ENCODE measurements at places on chromosomes 13 and 19.

DNA sequence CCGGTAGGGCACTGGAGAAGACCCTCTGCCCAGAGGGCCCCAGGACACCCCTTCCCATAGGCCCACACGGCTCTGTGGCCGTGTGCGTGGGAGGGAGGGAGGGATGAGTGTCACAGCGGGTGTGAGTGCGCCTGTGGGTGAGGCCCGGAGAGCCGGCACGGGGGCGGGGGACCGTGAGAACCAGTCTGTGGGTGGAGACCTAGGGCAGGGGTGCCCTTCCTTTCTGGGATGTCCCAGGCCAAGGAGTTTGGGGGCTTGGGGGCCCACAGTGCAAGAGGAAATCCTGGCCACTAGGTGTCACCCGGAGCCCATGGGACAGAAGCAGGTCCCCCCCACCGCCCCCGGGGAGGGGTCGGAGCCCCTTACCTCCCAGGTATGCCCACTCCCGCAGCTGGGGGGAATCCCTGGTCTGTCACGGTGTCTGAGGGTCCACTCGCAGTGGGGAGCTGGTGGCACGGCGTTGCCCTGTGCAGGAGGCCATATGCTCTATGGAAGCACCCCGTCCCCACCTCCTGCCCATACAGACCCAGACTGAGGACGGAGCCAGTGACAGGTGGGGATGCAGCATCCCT lies 16.0 kb upstream of the SLC7A10 start:
- no peak for DNase-seq

- DNase-seq: no peak
These were observed 21.2 kb downstream of the ATP11A start for GRCh38 chr13:112710855-112711527.

GRCh38 chr13:99357131-99357596 lies 50.0 kb upstream of the GPR183 start:
- DNase-seq: no peak

DNA sequence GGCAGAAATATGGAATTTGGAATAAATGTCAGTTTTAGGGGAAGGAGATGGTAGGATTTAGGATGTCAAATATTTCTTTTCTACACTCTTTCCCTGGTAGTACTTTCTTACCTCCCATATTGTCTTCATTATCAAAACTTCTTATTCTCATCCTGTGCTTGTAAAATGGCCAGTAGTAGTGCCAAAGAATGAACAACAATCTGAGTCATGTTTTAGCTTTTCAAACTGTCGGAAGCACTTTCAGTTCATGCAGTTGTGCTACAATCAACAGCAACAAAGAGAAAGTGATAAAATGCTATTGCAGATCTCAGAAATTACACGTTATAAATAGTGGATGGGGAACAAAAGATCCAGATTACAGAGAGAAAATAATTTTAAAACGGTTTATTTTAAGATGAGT lies 193.7 kb upstream of the RXFP2 start:
- DNase-seq: no peak

DNA sequence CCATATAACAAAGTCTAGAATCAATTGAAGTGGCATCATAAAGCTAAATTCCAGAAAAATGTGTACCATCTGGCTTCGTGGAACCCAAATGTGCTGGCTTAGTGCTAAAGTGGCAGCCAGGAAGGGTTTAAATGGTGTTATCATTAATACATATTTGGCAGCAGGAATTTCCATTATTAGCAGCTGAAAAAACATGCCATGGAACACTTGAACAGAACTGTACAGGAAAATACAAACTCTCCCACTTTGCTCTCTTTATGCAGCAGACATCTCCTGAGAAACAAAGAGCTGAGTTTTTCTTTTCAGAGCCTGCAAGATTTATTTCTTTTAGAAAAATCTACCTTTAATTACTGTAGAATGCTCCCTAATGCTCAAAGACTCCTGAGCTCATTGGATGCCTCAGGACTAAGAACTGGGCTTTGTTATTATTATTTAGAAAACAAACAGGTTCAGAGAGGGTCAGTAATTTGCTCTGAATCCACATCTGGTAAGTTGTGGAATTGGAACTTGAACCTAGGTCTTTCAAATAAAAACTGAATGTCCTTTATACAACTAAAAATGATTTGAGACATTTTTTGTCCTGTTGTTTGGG lies 179.0 kb downstream of the LACC1 start:
- no peak for DNase-seq

DNA sequence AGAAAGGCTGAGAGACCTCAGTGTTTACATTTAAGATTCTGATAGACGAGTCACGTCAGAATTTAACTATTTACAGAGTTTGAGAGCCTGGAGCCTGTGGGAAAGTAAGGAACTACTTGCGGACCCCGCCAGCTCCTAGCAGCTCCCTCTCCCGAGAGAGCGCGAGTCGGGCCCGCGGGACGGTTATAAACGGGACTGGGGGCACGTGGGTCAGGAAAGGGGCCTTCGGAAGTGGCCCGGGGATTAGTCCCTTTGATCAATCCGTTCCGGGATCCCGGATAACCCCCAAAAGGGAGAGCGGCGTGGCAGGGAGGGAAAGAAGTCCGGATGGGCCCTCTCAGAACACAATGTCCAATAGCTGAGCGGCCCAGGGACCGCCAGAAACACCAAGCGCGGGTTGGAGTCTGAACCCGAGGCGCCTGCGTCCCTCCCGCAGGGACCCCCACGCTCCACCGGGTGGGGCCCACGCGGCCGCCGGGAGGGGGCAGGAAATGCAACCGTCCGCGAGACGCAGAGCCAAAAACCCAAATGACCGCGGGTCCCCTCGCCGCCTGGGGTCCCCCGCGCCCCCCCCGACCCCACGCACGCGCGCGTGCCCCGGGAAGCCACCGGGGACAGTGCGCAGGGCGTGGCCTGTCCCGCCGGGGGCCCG lies 3.6 kb downstream of the ZIC5 start:
- DNase-seq: no peak

DNA sequence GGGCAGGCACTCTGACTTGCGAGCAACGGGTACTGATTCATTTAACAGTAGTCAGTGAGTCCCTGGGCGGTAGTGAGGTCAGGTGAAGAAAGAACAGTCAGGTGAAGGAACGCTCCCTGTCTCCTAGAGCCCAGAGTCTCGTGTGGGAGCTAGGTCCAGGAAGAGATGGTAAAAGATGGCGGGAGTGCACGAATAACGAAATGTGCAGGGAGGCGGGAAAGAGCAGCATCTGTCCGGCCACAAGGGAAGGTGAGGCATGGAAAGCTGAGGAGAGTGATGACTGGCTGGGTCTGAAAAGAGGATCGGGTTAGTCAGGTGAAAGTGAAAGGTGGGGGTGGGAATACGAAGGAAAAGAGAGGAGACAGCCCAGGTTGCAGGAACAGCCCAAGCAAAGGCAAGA lies 63.9 kb upstream of the SLC15A1 start:
- no peak for DNase-seq

- no peak for DNase-seq
These were observed 76.4 kb upstream of the MCF2L start for GRCh38 chr13:112892426-112893206.

- DNase-seq: no peak
These were observed 12.1 kb upstream of the LGALS16 start for GRCh38 chr19:39643591-39643990.

All from nucleus accumbens (tissue), 56 donors.